Cerebellar nuclear complex (tissue), 1 donor: ENCODE measurements at places on chromosomes 4 and X.

DNA sequence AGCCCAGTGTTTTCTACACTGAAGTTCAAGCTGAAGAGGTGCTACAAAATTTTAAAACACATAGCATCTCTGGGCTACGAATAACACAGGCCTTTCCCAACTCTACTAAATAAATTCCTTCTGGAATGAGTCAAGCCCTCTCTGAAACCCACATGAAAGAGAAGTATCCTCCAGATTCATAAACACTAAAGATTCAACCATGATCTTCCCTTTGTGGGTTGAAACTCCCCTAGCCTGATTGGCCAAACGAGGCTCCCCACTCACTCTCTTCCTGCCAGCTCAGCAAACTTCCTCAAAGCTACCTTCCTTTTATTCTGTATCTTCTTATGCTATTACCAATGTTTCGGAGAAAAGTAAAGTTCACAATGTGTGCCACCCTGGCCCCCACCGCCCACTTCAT, 95.4 kb downstream of the NKX6-1 start:
- no peak for DNase-seq

- no peak for DNase-seq
Measured at GRCh38 chr4:7978907-7979651, 39.4 kb upstream of the AFAP1 start.

DNA sequence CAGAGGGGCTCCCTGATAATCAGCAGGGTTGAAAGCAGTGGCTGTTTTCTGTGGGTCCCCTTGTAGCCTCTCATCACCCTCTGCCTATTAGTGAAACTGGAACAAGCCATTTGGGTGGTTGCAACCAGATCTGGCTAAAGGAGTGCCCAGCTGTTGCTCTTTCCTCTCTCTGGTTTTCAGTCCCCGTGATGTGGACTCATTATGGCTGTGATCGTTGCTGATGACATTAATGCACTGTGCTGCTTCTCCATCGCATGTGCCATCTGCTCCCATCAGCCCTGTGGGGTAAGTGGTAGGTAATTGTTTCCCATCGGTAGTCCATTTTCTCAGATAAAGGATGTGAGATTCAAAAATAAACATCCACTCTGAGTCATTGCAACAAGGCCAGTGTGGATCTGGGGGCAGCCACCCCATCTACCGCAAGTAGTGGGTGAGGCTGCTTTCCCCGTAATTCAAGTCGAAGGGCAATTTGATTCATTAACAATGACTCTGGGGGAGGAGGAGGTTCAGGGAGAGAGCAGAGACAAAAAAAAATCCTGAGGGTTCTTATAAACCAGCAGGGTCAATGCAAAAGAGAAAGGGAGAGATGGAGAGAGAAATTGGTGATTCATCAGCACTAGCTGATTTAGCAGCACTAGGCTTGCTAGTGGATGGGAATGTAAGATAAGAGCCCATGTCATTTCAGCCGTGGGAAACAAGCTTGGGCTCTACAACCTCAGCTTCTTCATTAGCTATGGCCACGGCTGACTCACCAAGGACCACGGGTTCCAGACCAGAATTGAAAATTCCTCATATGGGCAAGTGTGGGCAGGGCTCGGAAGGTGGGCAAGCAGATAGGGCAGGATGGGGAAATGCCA, 357.8 kb downstream of the MID1IP1 start:
- no peak for DNase-seq

GRCh38 chr4:95216636-95217035, 332.1 kb downstream of the UNC5C start:
- DNase-seq: no peak
